ENCODE measurements at places on chromosomes 13 and 19.
A peak's percentile ranks its signal among the peaks of the same experiment; 100 is the strongest.

GRCh38 chr13:51729866-51730553 lies 74.0 kb downstream of the DHRS12 start:
- DNase-seq: peak; percentile 50

GRCh38 chr19:55252760-55253663 lies 5.8 kb downstream of the PPP6R1 start:
- DNase-seq: peak; percentile 38

DNA sequence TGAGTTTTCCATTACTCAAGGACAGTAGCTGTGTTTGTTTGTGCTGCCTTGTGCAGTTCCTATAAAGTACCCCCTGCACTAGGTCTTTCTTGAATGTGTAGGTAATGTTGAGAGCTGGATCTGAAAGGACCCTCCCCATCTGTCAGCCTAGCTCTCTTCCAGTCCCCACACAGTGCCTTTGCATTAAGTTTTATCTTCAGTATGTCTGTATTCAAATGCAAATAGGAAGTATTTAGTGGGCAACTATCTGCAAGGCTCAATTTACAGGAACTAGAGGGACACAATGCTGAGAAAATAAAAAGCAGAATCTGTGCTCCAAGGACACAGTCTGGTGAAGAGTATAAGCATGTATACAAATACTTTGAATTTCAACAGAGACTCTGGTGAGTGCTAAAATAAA lies 558.5 kb downstream of the RFC3 start:
- DNase-seq: no peak

DNA sequence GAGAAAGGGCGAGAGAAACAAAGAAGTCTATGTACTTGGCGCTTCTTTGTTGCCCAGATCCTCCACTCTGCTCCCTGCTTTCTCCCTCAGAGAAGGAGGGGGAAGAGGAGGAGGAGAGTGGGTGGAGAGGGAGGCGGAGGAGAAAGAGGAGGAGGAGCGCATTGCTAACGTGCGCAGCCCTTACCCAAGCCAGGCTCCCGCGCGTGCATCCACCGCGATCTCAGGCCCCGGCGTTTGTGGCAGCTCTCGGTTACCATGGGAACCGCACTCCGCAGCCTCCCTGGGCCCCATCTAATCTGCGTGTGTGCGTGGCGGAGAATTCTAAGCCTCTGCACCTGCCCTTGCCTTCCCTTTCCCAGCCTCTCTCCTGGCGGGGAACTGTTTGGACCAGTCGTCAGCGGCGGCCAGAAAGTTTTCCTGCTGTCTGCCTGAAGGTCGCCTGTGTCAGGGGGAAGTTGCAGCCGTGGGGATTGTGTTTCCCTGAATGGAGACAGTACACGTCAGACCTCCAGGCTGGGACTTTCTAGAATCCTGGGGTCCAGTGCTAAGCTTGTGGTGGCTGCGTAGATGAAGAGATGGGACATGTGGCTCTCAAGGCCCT lies at the start of gene ERICH6B:
ERICH6B (minus strand) TSS at position 239 of the 601 bp plus-strand sequence. CDS start 18,734 bp downstream, outside the sequence.
- DNase-seq: no peak

- no peak for DNase-seq
These were observed 5.1 kb upstream of the CALM3 start for GRCh38 chr19:46596008-46596407.
